ENCODE measurements at places on chromosomes 7 and 10.

DNA sequence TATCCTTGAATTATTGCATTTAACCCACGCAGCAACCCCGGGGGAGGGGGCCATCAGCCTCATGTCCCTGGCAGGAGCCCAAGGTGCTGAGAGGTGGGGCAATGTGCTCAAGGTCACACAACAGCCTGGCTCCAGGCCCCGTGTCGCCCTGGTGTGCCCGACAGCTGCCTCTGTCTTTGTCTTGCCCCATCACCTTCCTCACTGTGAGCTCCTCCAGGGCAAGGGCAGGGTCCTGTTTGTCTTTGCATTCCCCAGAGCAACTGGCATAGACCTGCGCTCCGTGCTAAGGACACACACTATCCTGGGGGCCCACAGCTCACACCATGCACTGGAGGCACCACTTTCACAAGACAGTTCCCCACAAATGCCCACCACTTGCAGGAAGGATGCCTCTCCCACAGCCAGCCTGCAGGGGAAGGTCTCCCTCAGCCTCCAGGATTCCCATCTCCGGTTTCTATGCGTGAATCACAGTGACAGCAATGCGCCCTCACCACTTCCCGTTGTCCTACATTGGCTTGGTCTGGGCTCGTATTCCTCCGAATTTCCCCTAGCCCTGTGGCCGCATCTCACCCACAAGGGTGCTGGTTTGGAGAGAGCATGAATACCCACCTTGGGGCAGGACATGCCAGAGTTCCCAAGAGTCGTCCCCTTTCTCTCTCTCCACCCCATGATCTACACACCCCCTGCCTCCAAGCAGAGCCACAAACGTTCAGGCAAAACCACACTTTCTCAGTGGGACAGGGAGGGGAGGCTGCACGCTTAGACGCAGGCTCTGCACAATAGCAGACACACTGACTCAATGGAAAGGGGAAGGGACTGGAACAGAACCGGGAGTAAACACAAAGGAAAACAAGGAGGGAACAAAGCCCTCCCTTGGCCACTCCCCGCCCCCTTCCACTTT, 10.3 kb downstream of the ITPRIP start:
- DNase-seq = no peak

DNA sequence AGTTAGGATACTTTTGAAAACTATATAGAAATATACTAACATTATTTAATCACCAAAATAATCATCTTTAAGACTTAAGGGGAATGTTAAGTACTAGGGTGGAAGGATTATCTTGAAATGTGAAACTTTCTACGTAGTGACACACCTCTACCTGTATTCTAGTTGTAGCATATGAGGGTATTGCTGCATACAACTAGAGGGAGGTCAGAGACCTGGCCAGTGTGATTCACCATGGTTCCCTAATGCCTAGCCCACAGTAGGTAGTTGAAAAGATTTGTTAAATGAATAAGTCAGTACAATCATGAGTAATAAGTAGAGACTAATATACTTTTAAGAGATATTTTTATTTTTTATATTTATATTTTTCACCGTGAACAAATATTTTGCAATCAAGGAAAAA, 84.1 kb upstream of the RPA3 start:
- DNase-seq = no peak

GRCh38 chr10:26311383-26311940, 94.9 kb downstream of the GAD2 start:
- DNase-seq = no peak

- DNase-seq = no peak
These were observed 32.6 kb upstream of the NME8 start for GRCh38 chr7:37815671-37816371.

- no peak for DNase-seq
These were observed 53.2 kb upstream of the CCDC6 start for GRCh38 chr10:59959504-59960018.

DNA sequence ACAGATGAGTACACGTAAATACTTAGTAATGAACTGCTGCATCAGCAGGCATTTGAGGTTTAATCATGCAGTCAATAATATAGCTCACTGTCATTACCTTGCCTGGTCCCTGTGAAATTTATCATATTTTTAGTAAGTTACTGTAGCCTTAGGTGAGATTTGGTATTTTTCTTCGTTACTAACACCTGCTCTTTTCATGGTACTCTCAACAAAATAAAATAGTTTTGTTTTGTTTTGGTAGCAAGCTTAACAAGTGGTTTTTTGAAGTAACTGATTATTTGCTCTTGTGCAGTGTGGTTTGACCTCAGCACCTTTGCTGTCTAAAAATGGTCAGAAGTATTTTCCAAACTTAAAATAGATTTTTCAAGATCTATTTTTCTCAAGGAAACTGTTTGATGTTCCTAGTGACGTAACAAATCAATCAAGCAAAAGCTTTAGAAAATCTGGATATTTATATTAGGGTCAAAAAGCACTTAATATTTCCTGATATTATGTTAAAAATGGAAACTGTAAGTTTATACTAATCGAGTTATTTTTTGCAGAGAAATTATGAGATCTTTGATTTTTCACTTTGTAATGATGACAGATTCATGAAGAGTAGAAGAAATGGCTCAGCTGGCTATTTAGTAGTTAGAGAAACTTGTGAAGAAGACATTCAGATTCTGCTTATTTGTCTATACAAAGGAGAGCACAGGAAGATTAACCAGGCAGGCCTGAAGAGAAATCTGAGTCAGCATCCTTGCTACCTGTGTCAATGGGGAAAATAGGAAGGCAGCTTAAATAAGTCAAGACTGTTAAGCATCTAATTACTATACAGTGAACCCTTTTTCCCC, 21.0 kb upstream of the RPA3 start:
- DNase-seq = no peak

DNA sequence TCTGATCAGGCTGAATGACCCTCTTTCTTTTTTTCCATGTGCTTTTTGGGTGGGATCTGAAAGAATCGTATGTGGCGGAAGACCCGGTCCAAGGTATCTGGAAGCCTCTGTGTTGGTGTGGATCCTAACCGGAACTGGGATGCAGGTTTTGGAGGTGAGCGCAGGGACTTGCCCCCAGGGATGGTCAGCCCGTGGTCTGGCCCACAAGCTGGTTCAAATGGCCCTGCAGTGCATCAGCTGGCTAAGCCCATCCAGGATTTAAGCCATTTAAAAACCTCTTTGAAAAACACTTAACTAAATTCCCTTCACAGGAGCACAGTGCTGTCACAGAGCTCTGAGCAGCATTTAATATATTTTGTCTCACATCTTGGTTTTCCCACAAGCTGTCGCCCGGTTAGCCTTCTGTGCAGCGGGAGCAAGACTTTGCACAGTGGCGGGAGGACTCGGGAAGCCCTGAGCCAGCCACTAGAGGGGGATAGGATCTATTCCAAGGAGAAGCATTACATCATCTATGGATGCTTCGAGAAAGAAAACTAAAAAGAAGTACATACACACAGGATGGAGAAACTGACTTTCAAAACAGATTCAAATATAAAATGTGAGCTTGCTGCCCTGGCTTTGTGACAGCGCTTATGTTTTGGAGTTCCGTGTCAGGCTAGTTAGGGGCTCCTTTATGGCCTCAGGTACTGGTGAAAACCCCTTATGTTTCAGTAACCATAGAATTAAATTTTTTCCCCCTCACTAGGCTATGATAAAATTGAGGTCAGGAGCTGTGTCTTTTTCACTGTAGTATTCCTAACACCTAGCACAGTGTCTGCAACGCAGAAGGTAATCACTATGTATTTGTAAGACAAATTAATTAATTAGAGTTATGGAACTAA, 11.3 kb downstream of the CPA2 start:
- DNase-seq = peak; percentile 14

DNA sequence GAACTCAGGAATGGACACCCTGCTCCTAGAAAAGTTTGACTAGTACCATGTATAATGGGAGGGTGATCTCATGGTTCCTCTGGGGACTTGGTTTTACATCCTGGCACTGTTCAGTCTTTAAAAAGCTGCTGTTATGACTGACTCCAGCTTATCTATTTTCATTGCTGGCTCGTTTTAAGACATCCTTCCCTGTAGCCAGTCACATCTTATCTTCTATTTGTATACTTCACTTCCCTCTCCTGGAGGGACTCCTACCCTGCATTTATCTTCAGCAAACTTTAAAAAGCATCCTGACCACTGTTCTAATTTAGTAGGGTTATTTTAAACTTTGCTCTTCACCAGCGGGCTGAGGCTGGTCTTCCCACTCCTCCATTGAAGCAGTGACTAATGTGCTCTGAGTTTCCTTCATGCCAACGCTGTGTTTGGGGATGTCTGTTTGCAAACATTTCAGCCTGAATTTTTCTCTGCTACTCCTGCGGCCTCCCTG, 72.9 kb upstream of the ARMC3 start:
- peak; percentile 44 for DNase-seq

DNA sequence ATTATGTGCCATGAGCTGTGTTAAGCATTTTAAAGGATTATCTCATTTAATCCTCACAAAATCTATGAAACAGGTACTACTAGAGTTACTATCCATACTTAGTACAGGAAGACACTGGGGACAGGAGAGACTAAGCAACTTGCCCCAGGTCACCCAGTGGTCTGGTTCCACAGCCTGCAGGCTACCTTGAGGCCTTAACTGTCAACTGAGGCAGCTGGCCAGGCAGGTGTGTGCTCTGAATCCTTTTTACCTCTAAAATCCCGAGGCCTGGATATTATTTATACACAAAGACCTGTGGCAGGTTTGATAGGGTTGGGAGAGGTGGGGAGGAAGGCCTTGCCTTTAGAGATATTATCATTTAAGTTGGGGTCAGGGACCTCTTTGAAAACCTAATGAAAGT, 3.1 kb downstream of the ZNF777 start:
- DNase-seq = no peak

GRCh38 chr10:71581376-71581775, 138.2 kb downstream of the C10orf105 start:
- no peak for DNase-seq
